ENCODE measurements at places on chromosomes 16 and 17.
A peak's percentile ranks its signal among the peaks of the same experiment; 100 is the strongest.

GRCh38 chr17:7215136-7215638 lies 4.4 kb downstream of the DLG4 start:
- DNase-seq: no peak

DNA sequence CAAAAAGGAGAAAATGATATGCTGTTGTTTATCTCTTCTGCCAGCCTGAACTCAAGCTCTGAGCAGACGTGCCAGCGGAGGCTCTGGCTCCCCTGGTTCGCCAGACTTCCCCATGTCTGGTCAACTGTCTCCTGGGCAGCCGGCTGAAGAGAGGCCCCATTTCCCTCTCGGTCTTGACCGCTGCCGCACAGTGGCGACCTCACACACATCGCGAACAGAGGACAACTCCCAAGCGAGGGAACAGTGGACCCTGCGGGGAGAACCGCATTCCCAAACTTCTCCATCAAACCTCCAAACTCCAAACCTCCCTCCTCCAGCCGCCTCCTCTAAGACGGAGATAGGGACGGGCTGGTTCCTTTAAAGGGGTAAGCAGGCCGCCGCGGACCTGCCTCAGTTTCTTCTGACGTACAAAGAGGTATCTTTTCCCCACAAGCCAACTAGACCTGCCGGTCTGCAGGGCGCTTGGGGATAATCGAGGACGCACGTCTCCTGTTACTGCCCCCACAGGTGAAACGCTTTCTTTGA lies 24.9 kb upstream of the RFFL start:
- DNase-seq: peak; percentile 32

- no peak for DNase-seq
These were observed 13.5 kb downstream of the UBE2O start for GRCh38 chr17:76439314-76439928.

DNA sequence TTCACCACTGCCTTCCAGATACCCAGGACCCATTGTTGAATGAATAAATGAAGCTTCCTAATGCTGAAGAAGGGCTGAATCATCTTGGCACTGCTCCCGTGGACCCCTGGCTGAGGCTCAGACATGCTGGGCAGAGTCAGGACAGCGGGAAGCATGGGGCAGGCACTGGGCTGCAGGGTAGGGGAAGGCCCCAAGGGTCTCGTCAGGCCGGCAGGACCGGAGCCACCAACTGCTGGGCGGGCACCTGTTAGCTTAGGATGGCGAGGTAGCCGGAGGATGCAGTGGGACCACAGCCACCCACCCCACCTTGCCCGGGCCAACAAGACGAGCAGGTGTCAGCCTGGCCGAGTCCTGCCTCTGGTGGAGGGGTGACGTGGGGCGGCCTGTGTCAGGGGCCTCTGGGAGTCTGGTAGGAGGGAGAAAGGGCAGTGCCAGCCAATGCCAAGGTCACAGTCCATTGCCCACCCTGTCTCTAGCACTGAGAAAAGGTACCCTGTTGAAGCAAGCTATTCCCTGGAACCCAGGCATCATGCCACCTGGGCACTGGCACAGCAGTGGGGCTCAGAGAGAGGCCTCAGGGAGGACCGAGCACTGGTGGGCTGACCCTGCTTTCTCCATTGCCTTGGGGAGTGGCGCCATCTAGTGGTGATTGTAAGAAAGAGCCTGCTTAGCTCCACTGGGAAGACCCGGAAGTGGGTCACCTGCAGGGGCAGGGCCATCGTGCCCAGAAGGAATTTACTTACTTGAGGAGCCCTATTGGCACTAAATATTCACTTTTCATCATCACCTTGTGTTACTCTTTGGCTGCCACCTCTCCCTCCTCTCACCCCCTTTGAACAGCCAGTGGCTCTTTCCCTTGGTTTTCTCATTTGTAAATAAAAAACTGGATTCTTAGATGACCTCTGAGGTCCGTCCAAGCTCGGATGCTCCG lies 3.0 kb upstream of the DLX3 start:
- peak; percentile 87 for DNase-seq

GRCh38 chr17:38597375-38597774 lies 8.4 kb downstream of the SRCIN1 start:
- DNase-seq: no peak

DNA sequence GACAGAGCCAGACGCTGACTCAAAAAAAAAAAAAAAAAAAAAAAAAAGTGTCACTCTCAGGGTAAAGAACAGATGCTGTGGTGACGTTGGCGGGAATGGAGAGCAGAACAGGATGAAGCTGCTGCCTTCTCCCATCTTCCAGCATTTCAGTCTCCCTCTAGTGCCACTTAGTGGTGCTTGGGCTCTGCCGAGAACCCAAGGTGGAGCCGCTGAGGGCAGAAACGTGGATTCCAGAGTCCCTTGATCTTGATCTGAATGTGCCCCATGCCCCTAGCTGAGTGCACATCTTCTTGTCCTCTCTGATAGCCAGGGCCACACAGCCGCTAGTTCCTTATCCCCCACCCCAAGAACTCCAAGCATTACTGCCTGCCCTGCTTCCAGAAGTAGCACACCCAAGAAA lies 43.2 kb upstream of the FA2H start:
- no peak for DNase-seq

- no peak for DNase-seq
These were observed 80.7 kb downstream of the HELZ start for GRCh38 chr17:67164302-67164701.

DNA sequence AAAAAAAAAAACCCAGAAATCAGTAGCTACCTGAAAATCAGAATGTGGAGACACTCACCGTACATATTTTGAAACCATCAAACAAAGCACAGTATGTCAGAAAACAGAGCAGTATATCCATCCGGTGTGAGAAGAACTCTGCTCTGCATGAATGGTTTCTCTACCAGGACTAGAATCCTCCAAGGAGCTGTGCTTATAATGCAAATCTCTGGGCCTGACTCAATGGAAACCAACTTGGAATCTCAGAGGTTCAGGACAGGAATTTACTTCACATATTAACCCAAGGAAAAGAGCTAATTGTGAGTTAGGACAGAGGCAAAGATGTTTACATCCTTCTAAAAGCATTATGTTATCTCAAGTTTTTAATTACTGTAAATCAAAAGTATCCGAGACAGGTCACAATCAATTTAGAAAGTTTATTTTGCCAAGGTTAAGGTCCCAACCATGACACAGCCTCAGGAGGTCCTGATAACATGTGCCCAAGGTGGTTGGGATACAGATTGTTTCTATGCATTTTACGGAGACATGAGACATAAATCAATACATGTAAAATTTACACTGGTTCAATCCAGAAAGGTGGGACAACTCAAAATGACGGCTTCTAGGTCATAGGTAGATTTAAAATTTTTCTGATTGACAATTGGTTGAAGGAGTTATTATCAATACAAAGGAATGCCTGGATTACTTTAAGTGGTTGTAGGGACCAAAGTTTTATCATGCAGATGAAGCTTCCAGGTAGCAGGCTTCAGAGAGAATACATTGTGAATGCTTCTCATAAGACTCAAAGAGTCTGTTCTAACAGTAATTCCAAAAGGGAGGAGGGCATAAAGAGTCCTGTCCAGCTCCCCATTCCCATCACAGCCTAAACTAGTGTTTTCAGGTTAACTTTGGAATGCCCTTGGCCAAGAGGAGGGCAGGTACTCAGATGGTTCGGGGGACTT lies 164.1 kb downstream of the CDH8 start:
- DNase-seq: no peak

DNA sequence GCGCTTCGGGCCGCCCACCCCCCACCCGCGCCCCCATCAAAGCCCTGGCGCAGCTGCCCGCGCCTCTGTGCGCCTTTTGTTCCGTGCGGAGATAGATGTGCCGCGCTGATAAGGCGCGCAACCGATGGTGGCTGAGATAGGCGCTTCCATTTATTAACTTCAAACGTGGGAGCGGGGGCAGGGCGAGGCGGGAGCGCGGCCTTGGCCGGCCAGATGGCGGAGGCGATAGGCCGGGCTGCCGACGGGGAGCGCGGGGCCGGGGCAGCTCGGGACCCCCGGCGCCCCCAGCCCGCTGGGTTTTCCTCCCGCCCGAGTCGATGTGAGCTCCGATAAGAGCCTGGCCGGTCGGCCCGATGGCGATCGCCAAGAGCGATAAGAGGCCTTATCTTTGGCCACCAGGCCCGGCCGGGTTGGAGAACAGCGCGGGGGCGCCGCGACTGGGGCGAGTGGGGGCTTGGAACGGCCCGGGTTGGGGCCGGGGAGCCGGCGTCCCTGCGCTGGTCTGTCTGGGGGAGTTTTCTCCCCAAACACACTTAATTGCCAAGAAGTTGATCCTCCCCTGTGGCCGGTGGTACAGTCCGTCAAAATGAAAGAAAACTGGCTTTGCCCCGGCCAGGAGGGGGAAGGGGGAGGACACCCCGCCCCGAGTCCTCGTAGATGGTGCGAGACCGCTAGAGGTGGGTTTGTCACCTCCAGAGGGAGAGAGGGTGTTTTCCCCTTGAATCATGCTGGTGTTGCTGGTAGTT lies 2.7 kb downstream of the ZFPM1 start:
- DNase-seq: peak; percentile 78

- no peak for DNase-seq
These were observed 1.5 kb downstream of the ATXN7L3 start for GRCh38 chr17:44197980-44198720.

- DNase-seq: no peak
These were observed 238.4 kb downstream of the SHISA9 start for GRCh38 chr16:13139661-13140241.

DNA sequence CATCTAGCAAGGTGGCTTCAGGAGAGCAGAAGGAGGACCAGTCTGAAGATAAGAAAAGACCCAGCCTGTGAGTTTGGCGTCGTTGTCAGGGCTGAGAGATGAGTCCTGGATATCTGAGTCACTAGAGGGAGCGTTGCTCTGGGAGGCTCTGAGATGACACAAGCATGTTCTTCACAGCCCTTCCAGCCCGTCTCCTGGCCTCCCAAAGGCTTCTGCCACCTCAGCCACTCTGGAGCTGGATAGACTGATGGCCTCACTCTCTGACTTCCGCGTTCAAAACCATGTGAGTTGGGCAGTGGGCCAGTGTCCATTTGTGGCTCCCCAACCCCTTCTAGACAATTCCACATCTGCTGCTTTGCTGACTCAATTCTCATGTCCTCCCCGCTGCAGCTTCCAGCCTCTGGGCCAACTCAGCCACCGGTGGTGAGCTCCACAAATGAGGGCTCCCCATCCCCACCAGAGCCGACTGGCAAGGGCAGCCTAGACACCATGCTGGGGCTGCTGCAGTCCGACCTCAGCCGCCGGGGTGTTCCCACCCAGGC lies 2.3 kb downstream of the TGFB1I1 start:
- no peak for DNase-seq

- no peak for DNase-seq
These were observed 210.1 kb upstream of the MAF start for GRCh38 chr16:79810449-79811189.
